Retina (tissue), 1 donor: ENCODE measurements at places on chromosomes 1 and 21.
A peak's percentile ranks its signal among the peaks of the same experiment; 100 is the strongest.

DNA sequence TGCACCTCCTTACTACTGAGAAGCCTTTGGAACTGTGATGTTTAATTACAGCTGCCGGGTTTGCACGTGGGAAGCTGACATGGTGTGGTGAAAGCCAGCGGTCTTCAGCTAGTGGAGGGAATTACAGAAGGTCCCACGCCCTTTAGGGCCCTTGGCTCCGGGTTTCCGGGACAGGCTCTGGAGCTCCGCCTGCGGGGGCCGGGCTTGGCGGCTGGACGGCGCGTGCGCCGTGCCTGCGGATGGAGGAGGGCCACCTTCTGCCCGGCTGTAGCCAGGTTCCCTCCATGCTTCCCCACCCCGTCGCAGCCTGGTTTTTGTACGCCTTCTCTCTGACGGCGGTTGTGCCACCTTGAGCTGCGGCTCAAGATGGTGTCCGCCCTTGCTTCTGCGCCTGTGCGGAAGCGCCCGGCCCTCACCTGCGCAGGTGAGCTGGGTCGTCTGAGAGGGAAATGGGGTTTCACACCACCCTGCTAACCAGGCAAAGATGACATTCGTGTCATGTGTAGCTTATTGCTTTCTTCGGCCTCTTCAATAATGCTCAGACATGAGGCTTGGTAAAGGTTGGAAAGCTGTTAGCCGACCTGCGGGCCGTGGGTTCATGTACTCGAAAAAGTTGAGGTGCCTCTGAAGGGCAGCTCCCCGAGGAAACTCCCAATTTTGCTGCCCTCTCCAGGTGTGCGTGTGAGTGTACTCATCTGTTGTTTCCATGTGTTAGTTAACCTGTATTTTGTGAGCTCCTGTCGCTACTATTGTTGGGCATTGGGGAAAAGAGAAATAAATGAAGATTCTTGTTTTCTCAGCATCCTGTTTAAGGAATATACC, 36.6 kb upstream of the OPRD1 start:
- peak; percentile 62 for DNase-seq

- no peak for DNase-seq
These were observed 568.2 kb upstream of the ZP4 start for GRCh38 chr1:238458899-238459298.

DNA sequence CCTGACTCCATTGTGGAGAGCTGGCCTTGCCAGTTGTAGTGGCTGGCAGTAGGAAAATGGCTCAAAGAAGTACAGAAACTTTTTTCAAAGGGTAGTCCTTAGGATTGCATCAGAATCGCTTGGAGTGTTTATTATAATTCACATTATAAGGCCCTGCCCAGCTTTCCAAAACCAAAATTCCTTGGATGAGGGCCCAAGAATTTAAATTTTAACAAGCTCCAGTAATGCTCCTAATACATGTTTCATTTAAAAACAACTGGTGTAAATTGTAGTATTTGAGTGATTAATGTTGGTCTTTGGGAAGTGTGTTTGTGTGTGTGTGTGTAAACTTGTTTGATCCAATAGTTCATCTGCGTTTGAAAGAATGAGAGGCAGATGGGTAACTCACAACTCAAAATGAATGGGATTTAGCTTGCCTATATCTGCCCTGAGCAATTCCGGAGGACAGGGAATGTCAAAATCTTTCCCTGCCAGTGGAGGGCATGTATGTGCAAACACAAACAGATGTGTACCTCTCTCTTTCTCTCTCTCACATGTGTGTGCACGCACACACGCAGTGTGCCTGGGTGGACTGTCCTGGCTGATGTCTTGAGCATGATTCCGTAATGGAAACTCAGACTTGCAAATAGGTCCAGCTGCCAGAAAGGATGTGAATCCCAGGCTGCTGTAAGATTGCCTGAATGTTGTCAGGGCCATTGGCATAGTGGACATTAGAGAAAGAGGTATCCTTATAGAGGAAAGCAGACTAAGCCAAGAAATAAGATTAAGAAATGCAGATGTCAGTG, 293.1 kb downstream of the LMX1A start:
- DNase-seq: no peak

DNA sequence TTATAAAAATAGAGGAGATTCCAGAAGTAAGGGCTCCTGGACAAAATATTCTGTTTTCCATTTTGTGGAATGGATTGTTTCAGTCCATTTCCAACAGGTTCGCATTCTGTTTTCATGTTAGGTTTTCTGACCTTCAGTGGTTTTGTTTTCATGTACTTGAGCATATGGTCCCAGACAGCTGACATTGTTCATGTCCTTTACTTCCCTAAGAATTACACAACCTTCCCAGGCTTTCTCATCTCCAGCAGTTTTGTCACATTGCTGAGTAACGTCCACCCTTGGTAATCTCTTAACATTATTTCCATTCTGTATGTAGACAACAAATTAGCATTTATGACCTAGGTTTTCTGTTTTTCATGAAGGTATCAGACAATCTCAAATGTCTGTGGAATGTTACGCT, 21.0 kb upstream of the ERRFI1 start:
- no peak for DNase-seq

DNA sequence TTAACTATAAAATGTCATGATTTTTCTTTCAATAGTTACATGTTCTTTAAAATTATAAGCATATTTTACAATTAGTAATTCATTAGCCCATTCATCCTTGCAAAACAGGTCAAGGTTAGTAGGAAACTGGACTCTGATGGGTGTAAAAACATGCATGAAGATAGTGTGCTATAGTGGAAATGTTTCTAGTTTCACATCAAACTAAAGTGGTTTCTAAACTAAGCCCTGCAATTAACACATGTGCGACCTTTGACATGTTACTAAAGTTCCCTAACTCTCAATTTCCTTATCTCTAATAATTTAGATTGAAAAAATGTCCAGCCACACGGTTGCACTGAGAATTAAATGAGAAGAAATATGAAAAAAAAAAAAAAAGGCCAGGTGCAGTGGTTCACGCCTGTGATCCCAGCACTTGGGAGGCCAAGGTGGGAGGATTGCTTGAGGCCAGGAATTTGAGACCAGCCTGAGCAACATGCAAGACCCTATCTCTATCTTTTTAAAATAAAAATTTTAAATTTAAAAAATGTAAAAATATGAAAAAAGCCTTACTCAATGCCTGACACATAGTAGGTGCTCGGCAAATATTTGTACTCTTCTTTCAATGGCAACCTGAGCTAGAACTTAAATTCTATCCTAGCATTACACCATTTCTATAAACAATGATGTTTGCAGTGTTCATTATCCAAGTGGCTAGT, 44.1 kb upstream of the PALMD start:
- no peak for DNase-seq

GRCh38 chr1:32953495-32953894, 11.1 kb downstream of the RNF19B start:
- no peak for DNase-seq

- no peak for DNase-seq
These were observed 3.0 kb downstream of the PLA2G2F start for GRCh38 chr1:20142001-20142710.

DNA sequence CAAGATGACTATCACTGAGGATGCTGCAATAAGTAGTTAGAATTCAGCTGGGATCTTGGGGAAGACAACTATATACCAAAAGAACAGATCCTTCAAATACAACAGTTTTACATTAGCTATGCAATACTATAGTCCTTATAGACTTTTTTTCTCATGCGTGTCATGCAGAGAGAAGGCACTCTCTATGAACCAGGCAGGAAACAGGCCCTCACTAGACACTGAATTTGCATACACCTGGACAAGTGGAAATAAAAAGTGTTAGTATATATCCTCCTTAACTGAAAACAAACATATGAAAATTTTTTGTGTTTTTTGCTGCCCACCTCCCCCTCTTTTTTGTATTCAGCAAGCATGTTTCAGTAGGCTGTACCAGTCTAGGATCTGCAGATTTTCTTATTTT, 29.9 kb downstream of the TMCO1 start:
- no peak for DNase-seq

GRCh38 chr1:172976222-172977041, 74.3 kb downstream of the TNFSF18 start:
- DNase-seq: no peak

DNA sequence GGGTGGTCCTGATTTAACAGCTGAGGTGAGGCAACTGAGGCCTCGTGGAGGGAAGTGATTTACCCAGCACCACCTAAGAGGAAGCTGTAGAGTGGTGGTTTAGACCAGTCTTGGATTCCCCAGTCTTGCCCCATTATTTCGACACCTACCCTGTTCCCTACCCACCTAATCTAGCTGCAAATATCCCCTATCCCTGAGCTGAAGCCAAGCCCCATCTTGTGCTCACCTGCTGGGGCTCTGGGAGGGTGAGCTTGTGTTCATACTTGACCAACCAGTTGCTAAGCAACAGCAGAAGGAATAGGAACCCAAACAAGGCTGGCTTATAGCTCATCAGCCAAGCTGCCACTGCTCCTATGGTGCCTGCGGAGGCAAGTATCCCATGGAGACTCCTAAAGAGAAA, 2.0 kb downstream of the TEX46 start:
- peak; percentile 62 for DNase-seq

- no peak for DNase-seq
These were observed 57.6 kb downstream of the OPTC start for GRCh38 chr1:203551550-203551949.

DNA sequence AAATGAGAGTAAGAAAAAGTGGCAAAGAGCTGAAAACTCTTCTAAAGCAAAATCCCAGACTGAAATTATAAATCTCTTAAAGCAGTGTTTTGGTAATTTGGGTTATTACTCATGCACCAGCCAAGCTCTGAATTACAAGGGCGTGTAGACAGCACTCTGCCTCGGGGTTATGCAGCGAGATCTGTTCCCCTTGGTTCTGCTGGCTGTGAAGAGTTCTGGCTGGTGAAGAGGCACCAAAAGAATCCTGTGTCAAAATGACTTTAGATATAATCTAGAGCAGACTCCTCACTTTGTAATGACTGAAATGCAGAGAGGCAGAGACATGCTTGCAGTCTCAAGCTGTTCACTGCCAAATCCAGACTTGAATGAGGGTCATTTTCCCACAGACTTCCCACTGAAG, 461.8 kb upstream of the CXADR start:
- peak; percentile 9 for DNase-seq

- DNase-seq: no peak
These were observed 17.9 kb upstream of the SLC25A34 start for GRCh38 chr1:15718199-15718601.

DNA sequence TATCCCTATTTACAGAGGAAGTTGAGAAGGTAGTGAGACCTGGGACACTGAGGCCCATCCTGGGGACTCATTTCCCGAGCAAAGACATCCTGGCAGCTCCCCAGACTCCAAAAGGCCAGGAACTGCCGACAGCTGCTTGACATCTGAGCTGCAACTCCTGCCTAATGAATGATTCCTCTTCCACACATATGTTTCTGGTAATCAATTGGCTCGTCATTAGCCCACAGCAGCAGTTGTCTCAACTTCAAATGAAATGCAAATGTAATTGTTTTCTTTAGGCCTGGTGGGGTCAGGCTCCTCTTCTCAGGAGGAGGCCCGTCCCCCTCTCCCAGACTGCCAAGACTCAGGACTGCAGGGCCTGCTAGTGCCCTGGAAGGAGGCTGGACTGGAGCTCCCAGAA, 61.8 kb upstream of the DISP3 start:
- DNase-seq: peak; percentile 51

GRCh38 chr1:40316595-40317393, at the start of gene COL9A2:
COL9A2 (minus strand) TSS chr1:40317286; CDS start chr1:40317197, 89 bp downstream.
- peak; percentile 80 for DNase-seq

- peak; percentile 26 for DNase-seq
These were observed 75.7 kb upstream of the KIAA1614 start for GRCh38 chr1:180837020-180837419.

DNA sequence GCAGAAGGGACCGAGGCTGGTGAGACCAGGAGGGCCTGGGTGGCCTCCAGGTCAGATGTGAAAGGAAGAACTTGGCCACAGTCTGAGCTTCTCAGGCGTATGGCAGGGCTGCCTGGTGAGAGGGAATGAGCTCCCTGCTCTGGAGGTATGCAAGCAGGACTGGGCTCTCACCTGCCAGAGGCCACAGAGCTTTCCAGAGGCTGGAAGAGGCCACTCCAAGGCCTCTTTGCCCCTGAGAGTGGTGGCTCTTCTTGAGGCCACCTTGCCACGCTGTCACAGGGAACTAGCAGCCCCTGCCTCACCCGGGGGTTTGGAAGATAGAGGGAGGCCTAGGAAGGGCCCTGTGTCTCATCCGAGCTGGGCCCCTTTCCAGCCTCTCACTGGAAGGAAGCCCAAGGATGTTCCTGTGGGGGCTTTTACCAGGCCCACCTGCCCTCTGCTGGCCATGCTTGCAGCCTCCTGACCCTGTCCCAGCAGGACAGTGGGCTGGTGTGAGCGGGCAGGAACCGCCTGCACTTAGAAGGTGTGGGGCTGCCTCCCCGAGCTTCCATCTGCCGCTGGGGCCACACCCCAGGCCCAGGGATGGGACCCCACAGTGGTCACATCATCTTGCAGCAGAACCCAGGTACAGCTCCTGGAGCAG, 10.0 kb downstream of the PCSK9 start:
- DNase-seq: no peak

DNA sequence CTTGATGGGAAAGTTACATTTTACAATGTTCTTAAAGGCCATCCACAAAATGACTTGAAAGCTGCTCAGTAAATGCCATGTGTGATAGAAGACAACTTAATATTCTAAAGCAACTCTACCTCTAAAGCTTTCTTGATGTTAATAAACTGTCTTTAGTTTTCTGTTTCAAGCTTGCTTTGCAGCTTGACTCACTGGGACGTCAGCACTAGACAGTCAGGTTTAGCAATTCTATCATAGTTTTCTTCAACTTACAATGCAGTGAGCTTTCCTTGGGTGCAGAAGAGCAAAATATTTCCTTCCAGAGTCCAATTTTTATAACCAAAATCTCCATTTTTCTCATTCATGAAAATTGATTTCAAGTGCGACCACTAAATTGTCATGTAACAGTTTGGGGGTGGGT, 273.1 kb downstream of the NTNG1 start:
- no peak for DNase-seq

DNA sequence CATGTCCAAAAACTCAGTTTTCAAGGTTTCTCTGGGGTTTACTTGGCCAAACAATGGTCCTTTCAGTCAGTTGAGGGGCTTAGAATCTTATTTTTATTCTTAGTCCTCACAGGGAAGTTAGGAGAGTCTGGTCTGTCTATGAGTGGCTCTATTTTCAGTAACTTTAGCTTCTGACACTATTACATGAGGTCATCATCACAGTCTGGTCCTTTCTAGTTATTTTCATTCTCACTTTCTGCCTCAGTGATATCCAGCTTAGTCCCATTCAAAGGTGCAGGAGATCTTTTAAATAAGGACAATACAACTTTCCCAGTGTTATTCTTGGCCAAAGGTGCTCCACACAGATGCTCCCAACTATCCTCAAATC, 30.0 kb upstream of the FGGY start:
- no peak for DNase-seq

- DNase-seq: peak; percentile 45
These were observed 46.9 kb downstream of the HLX start for GRCh38 chr1:220926146-220926545.

DNA sequence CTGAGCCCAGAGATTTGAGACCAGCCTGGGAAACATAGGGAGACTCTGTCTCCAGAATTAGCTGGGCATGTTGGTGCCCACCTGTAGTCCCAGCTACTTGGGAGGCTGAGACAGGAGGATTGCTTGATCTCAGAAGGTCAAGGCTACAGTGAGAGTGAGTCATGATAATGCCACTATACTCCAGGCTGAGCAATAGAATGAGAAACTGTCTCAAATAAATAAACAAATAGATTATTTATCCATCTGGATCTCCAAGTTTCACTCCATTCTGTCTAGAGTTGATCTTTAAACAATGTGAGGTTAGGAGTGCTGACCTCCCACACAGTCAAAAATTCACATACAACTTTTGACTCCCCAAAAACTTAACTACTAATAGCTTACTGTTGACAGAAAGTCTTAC, 106.8 kb upstream of the PALMD start:
- DNase-seq: no peak
